ENCODE measurements at places on chromosomes 11 and 22.

DNA sequence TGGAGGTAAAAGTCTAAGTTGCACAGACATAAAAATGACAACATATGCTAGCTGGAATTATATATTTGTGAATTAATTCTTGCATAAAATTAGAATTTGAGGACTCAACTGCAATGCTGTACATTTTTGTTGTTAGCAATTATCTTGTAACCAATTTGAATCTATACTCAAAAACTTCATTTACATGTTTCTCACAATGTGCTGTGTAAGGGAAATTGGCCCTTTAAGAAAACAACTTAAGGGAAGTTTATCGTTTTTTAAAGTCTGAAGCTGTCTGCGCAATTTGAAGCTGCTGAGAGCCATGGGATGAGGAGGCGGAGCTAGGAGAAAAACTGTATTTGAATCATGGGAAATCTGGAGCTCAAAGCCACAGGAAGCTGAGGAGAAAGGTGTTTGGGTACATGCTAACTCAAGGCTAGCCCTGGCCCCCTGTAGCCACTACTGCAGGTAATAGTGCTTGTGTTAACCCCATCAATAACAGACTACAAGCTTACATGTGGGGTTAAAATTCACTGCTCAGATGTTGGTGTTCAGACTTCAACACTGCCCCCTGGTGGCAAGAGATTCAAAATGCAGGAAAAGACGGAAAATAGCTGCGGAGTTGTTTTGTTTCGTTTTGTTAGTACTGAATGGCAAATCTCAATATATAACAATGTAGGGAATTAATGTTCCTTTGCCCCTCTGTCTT is 126.1 kb downstream of the BRD1 start:
- DNase-seq = no peak

- no peak for DNase-seq
These were observed 83.2 kb downstream of the TRIM29 start for GRCh38 chr11:120054753-120055045.

DNA sequence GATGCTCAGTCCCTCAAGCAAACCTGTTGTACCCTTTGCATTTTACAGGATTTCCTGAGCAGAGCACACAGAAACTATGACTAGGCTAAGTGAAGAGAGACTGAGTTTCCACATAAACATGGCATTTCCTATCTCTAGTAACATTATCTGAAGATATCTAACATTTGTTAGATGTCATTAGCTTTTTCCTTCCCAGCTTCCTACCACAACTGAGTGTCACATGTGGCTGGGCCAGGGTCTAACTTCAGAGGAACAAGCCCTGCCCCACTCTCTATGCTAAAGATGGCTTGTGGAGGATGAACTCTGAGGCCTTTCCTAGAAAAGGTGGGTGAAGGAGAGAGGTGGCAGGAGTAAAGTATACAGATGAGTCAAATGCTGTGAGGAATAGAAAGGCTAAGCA is 16.5 kb downstream of the C22orf42 start:
- DNase-seq = no peak

- peak; percentile 91 for DNase-seq
These were observed 10.0 kb downstream of the PPM1F start for GRCh38 chr22:21942407-21943343.

DNA sequence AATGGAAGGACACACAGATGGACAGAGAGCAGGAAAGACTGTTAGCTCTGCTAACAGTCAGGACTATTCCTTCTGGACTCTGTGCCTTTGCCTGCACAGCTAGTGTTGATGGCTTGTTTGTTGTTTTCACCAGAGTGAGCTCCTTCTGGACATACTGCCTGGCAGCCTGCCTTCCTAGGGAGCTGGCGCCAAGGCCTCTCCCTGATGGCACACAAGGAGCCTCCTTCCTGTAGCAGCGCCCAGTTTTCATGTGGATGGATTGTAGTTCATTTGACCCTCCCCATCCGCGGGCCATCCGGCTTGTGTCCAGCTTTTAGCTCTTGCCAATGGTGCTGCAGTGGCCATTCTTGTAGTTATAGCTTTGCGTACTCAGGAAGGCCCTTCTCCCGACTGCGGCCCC is 16.6 kb upstream of the BCR start:
- DNase-seq = no peak

All from CD14-positive monocyte (primary cell).